ENCODE measurements at places on chromosomes 16 and 17.
A peak's percentile ranks its signal among the peaks of the same experiment; 100 is the strongest.

- DNase-seq, result peak; percentile 98
Observed at GRCh38 chr16:88452482-88453216, 431 bp upstream of the ZFPM1 start.

GRCh38 chr16:75647112-75647491, 363 bp downstream of the KARS1 start:
- no peak for DNase-seq

- no peak for DNase-seq
Observed at GRCh38 chr17:68707031-68707430, 105.9 kb upstream of the FAM20A start.

GRCh38 chr17:52181782-52182181, 23.3 kb upstream of the CA10 start:
- no peak for DNase-seq

- no peak for DNase-seq
Observed at GRCh38 chr17:39920218-39921210, 2.1 kb upstream of the GSDMB start.

- DNase-seq, result no peak
Observed at GRCh38 chr17:55959756-55960155, 193.5 kb upstream of the ANKFN1 start.

- no peak for DNase-seq
Observed at GRCh38 chr17:77212081-77212832, 71.5 kb downstream of the SEC14L1 start.

DNA sequence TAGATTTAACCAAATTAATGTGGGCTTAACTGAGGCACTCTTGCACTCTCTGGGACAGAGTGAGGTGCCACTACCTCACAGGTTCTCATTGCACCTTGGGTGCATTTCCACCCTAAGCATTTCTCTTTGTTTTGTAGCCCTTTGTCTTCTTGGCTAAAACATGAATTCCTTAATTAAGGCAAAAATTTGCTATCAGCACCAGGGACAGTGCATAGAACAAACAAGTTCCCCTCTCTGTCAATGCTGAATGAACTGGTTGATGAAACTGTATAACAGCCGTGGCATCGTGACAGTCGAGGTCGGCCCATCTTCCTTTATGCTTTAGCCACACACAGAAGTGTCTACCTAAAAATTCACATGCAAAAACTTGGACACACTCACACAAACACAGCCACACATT, 74.8 kb downstream of the HS3ST2 start:
- no peak for DNase-seq

GRCh38 chr17:62746941-62747340, 61.2 kb downstream of the MARCHF10 start:
- no peak for DNase-seq

- DNase-seq, result no peak
Observed at GRCh38 chr16:33059206-33059605, 134.8 kb upstream of the TP53TG3C start.

- no peak for DNase-seq
Observed at GRCh38 chr17:62750631-62751051, 57.5 kb downstream of the MARCHF10 start.

GRCh38 chr17:48492401-48493298, 38.2 kb downstream of the HOXB1 start:
- peak; percentile 44 for DNase-seq

DNA sequence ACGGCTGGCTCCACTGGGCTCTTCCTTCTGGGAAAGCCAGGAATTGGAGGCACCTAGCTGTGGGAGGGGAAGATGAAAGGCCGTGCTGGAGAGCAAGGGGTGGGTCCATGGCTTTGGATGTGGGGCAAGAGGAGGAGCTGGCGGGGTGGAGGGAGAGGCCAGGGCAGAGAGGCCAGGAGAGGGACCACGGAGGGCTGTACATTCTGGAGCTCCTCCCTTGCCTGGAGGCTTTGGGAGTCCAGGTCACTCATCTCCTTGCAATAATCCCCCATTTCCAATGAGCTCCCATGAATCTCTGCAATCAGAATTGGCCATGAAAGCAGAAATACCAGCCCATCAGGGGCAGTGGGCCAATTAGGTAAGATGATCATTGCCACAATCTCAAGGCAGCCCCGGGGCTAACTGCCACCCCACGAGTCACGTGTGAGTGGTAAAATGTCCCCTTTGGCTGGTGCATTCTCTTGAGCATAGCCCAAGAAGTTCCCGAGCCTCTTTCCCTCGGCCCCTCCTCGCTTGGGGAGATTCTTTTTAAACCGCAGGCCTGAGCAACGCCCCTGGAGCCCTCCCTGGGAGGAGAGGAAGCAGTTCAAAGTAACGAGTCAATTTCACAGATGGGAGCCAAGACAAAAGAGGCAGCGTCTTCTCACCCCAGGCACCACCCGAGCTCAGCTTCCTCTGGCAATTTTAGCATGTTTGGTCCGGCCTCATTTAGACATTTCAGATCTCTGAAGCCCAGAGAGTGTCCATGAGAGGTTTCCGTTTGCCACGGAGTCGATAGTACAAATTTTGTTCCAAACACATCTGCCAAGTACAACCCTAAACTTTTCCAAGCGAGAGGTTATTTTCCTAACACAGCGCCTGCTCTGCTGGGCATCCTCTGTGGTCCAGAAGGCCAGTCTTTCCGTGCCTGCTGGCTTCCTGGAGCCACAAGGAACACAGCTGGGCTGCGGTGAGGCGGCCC, 13.4 kb downstream of the RTN4RL1 start:
- no peak for DNase-seq

GRCh38 chr17:1201132-1201702, 21.4 kb upstream of the ABR start:
- no peak for DNase-seq

GRCh38 chr16:51392521-51393187, 241.6 kb upstream of the SALL1 start:
- DNase-seq, result no peak

DNA sequence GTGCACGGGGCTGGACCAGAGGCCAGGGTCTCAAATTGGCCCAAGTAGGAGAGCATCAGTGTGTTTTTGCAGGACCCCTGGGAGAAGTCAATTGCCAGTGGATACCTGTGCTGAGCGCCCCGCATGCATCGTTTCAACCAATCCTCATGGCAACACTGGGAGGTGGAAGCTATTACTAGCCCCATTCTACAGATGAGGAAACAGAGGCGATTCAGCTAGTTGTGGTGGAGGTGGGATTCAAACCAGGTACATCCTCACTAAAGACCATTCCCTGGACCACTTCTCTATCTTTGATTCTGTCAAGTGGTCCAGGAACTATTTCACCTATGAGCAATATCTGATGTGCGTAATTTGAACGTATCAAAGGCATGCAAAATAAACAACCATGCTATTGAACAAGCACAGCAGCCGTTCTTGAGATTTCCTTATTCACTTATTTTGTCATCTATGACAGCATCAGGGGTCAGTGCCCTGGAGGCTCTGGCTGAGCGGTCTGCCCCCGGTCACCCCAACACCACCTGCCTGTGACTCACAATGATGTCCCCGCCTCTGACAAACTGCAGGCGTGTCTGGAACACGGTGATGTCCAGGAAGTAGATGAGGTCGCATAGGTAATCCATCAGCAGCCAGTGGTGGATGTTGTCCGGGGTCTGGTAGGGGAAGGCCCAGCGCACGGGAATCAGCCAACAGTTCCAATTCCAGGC, 54.0 kb downstream of the CNGB1 start:
- DNase-seq, result no peak

- DNase-seq, result no peak
Observed at GRCh38 chr16:66459878-66460277, 32.8 kb downstream of the BEAN1 start.

DNA sequence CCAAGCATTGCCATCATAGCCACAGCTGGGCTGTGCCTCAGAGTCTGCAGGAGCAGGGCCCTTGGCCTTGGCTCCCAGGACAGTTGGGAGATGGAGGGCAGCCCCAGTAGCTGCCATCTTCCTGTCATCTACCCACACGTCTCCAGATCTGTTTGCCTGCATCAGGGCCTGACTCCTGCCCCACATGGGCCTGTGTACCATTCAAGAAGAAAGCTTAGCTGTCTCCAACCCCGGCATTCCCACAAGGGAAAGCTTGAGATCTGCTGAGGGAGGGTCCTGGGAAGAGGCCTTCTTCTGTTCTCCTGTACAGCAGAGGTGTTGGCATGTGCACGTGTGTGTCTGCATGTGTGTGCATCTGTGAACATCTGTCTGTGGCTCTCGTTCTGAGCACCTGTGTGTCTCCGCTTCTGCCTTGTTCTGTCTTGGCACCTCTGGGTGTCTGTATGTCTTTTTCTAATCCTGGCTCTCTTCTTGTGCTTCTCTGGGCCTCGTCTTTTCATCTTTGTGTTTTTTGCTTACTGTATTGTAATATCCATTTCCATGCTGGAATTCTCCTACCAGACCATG, 122.2 kb downstream of the MRM1 start:
- no peak for DNase-seq

- no peak for DNase-seq
Observed at GRCh38 chr16:14131774-14132695, 60.9 kb downstream of the MRTFB start.

GRCh38 chr17:47197821-47198220, 8.7 kb upstream of the CDC27 start:
- DNase-seq, result no peak

- DNase-seq, result no peak
Observed at GRCh38 chr16:1565083-1565805, 31.8 kb downstream of the TMEM204 start.

DNA sequence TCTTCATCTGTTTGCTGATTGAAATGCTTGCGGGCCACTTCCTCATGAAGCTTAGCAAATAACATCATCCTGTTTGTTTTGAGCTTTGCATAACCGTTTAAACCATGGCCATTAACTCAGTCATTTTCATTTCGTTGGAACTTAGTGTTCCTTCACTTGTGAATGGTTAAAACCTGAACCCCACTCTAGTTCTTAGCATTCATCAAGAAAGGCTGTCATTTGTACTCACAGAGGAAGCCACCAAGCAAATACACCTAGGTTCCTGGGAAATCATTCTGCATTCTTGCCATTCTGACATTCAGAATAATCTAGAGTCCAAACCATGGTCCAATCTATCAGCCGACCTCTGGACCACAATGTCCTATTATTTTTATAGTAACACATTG, 8.4 kb upstream of the TAT start:
- no peak for DNase-seq

GRCh38 chr16:61858988-61859387, 177.2 kb downstream of the CDH8 start:
- DNase-seq, result no peak

- DNase-seq, result no peak
Observed at GRCh38 chr17:81491761-81492160, 20.8 kb downstream of the ACTG1 start.

DNA sequence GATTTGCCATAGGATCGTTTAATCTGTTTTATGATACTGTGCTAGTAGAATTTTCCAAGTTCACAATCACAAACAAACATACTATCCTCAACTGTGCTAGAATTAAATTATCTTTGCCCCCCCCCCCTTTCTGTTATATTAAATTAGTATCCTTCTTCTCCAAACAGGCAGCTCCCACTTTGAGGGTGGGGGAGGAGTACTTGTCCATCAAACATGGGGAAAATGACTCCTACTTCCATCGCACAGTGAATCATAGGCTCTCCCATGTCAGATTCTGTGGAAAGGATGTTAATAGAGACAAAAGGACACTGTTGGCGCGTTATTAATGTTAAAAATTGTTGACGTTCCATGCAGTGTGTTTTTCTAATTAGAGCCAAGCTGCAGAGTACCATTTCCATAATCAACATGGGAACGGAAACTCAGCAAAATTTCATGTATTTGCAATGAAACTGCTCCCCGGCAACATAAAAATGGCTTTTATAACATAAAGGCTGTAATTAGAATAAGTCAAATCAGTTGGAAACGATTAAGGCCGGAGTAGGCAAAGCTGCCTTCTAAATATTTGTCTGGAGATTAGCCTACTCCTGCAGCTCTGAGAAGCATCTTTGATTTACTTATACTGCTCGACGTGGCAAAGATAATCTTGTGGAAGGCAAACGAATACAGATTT, 104.6 kb downstream of the RBFOX1 start:
- no peak for DNase-seq

DNA sequence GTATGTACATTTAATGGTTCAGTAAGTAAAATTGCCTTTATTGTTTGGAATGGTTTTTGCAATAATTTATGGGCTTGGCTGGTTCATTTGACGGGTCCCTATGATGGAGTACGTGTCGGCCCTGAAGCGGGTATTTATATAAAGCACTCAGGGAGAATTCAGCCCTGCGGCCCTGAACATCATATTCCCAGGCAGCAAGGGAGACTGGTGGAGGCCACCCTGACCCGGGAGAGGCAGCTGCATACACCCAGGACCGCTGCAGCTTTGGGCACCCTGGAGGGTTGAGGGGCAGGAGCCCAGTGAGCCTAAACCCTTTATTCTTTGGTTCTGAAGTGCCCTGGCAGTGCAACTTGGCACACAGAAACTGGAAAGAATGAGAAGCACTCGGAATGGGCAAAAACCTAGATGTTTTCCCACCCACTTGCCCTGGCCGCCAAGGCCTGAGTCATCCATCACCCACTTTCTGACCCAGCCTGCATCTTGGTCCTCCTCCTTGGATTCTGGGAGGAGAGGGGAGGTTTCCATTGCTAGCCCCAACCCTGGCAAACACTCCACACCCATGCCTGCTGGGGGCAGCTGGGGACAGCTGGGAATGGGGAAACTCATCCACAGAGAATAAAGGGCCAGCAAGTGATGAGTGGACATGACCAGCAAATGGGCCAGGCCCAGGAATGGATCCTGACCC, 162.2 kb upstream of the TNRC6C start:
- DNase-seq, result no peak

DNA sequence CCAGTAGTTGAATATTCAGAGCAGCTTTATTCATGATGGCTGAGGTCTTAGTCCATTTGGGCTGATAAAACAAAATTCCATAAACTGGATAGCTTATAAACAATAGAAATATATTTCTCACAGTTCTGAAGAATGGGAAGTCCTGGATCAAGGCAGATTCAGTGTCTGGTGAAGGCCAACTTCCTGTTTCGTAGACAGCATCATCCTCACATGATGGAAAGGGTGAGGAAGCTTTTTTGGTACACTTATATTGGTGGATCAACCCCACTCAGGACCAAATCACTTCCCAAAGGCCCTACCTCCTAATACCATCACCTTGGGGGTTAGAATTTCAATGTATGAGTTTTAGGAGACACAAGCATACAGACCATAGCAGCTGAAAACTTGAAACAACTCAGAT, 224.2 kb downstream of the CYB561 start:
- DNase-seq, result no peak

- DNase-seq, result no peak
Observed at GRCh38 chr16:65185241-65185778, 63.4 kb upstream of the CDH11 start.

GRCh38 chr17:79866791-79867518, 27.7 kb upstream of the CBX4 start:
- no peak for DNase-seq

DNA sequence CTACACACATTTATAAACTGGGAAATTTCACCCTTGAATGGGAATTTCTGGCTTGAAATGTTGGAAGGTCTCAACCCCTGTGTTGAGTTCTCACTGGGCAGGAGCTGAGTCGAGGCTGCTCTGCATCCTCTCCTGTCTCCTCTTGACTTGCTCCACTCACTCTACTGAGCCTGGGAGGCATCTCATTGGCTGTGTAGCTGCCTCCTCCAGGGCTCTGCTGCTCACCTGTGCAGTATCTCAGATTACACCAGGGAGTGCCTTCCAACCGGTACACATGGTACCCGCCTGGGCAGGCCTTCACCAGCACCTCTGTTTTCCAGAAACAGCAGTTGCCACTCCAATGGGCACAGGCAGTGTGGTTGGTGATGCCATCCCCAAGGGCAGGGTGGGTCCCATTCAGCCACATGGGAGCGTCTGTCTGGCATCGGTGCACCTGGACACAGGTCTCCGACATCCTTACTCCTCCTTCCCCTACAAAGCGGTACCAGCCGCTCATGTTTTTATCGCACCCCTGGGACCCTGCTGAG, 3.7 kb downstream of the GP2 start:
- no peak for DNase-seq

- DNase-seq, result no peak
Observed at GRCh38 chr16:4109250-4109736, 6.9 kb downstream of the ADCY9 start.
